ENCODE measurements at places on chromosomes 12 and 14. TPM values are rescaled to one million over a fixed set of nuclear protein-coding genes. Genes with fewer than 3 reads are reported as not detected.

The SYNDIG1L gene
- total RNA-seq: 0.98 TPM

The SLC38A4 gene
- 0.74 TPM for total RNA-seq

The OTX2 gene
- 0.25 TPM for total RNA-seq

The LRRC9 gene
- total RNA-seq: 3.0 TPM
